ENCODE measurements at places on chromosomes 7 and 10.

GRCh38 chr7:69189406-69189805, 408.9 kb upstream of the AUTS2 start:
- no peak for DNase-seq

DNA sequence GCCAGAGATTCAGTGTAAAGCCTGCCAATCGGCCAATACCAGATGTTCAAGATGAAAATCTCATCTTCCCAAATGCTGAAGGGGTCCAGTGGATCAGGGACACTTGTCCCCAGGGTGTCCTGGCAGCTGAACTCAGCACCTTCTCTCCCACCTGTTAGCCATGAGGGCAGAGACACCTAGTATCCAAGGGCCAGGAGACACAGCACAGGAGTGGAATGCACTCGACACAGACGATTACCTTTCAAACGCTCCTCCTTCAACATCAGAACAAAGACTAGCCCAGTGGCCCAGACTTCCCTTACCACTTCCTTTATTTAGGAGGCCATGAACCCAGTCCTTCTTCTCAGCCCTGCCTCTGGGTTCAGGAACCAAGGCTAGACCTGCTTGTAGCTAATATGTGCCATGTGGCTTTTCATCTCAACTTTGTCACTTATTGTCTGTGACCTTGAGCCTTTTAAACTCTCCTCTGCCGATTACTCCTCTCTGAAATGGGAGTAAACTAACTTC, 180.3 kb upstream of the PLXNA4 start:
- no peak for DNase-seq

GRCh38 chr10:43071865-43072650, 4.8 kb upstream of the RET start:
- DNase-seq, result no peak

DNA sequence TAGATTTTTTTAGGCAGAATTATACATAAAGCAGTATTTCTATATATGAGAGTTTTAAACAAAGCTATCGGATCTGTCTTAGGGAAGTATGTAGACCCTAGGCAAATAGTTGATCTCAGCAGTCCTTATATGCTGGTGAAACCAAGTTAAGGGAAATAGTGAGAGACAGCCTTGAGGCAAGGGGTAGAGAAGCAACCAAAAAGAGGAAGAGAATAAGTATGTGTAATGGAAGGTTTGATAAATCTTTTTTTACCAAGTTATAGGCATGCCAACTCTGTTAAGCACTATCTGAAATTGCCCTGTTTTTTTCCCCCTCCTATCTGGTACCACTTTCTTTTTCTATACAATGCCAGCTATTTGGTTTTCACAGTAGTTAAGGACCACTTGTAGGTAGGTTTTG, 19.9 kb downstream of the SPAG6 start:
- DNase-seq, result no peak

GRCh38 chr10:125093199-125093973, 67.0 kb downstream of the CTBP2 start:
- DNase-seq, result no peak

DNA sequence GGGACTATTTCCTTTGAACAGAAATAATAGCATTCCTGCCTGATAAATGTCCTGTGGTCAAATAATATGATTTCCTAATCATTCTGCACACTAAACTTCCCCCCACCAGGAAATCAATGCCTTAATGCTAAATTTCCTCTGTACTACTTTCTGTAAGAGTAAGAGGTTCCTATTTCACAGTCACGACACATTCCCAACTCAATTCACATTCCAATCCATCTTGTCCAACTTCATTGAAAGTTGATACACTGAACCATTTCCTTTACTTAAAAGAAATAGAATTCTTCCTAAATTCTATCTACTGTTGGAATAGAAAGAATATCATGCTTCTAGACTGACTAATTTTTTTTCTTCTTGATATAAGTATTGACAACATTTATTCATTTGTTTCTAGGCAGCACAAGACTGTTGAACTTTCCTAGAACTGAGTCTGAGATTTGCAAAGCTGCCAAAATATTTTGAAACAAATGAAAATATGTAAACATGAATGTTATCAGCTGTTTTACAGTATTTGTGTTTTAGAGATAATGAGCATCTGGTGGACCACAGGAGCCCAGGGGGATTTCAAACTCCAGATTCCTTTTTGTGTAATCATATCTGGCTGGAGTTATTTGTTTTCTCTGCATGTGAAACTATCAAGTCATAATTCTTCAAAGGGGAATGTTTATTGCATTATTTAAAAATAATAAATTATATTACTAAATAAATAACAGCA, 121.5 kb downstream of the TPST1 start:
- DNase-seq, result no peak

- DNase-seq, result no peak
Measured at GRCh38 chr10:17984056-17984455, 32.3 kb downstream of the SLC39A12 start.

DNA sequence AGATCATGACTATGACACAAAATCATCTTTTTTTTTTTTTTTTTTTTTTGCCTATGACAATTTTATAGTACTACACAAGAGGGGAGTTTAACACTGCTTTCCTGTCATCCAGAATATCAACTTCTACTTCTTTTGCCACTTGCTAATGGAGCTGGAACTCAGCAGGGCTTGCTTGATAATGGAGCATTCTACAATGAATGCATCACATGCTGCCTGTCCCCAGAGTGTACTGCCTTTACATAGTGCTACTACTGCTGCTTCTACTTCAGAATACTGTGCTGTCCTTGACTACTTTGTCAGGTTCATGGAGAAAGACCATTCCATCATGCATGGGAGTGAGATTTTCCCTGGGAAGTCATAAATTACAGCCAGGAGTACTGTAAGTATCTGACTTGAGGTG, 338.6 kb upstream of the SEMA3A start:
- no peak for DNase-seq

- DNase-seq, result no peak
Measured at GRCh38 chr10:35559416-35559815, 45.7 kb upstream of the GJD4 start.

DNA sequence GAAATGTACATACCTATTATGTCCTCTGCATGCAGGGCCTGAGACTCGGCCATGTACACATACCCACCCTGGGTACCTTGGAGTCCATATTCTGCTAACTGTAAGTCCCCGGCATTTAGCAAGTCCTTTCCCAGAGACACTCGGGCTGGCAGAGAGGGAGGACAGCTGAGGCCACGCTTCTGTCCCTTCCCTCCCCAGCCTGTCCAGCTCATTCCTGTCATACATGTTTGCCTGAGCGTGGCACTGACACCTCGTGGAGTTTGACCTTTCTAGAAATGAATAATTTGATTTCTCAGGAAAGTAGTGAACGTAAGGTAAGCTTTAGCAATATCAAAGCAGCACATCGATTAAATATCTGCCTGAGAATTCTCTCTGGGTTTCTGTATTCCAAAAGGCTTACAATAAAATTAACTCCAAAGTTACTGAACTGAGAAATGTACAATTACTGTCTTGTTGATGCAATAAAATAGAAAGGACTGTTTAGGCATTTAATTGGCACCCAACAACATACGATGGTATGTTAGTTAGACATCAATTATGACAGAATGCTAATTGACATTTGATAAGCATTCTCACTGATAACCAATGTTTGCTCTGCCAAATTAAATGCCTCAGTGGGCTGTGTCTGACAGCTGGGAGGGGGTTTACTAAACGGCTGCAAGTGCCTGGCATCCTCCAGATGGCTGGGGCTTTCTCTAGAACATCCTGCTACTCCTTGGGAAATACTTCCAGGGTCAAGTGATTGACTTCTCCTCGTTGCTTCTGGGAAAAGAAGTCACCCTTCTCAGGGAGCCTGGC, 221.2 kb downstream of the CCSER2 start:
- no peak for DNase-seq

DNA sequence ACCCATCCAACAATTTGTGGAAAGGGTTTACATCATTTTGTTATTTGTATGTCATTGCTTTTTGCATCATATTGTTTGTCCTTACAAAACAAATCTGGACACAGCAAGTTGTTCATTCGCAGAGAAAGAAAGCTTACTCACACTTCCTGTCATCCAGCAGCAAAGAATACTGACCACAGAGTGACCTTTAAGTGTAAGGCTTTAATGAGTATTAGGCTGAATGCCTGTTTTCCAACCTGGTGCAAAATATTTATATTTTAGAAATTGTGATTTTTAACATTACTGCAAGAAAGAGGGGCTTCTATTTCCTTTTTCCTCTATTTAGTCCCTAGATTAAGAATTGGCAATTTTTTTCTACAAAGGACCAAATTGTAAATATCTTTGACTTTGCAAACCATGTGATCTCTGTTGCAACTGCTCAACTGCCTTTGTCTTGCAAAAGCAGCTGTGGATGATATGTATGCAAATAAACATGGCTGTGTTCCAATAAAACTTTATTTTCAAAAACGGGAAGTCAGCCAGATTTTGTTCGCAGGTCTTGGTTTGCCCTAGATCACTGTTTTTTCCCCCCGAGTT, 27.8 kb upstream of the ITGB1 start:
- DNase-seq, result no peak

GRCh38 chr7:37956791-37957190, 36.4 kb downstream of the EPDR1 start:
- no peak for DNase-seq

DNA sequence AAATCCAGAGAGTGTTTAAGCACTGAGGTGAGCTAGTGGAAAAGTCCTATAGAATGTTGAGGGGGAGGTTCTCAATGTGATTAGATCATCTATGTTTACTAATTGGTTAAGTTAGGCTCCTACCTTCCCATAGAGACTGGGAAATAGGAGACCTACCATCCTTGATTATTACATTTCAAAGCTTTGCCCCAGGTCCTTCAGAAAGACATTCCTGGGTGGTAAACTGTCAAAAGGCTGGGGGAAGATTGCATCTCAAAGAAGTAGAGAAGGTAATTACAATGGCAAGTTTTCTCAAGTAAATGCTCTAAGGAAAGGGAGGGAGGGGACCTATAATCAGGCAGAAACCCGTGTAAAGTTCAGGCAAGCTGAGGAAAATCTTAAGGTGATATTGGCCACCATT, 247.8 kb upstream of the SMIM30 start:
- no peak for DNase-seq

DNA sequence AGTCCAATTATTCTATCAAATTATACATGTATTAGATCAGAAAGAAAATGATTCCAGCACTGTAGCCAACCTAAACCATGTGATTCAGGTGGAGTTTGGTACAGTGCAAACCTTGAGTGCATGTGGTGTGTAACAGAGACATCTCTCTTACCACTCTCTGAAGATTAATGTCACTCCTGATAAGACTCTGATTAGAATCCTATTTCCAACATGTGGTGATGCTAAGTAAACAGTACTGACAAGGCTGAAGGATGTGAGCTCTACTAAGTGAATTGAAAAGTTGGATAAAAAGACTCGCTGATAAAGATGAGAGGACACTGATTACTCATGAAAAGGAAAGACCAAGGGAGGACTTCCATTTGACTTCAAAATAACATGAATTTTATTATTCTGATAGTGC, 232.0 kb downstream of the SDK1 start:
- no peak for DNase-seq

GRCh38 chr10:118926441-118926840, 103.1 kb upstream of the NANOS1 start:
- no peak for DNase-seq

- no peak for DNase-seq
Measured at GRCh38 chr10:2589196-2589595, 478.2 kb upstream of the PFKP start.

GRCh38 chr10:63553473-63553872, 32.3 kb downstream of the REEP3 start:
- DNase-seq, result no peak

DNA sequence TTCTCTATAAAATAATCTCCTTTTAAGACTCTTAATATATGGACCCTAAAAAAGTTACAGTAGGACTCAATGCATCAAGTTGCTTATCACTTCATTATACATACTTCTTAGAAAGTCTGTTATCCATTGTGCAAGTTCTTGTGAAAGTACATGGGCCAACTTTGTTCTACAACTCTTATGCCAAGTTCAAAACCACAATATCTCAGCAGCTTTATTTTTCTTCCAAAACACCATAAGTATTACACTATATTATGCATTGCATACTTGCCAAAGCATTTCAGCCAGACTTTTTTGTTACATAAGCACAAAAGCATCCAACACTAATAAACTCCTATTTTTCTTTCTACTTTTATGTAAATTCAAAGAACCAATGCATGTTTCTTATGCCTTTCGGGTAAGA, 94.4 kb downstream of the AHR start:
- no peak for DNase-seq

DNA sequence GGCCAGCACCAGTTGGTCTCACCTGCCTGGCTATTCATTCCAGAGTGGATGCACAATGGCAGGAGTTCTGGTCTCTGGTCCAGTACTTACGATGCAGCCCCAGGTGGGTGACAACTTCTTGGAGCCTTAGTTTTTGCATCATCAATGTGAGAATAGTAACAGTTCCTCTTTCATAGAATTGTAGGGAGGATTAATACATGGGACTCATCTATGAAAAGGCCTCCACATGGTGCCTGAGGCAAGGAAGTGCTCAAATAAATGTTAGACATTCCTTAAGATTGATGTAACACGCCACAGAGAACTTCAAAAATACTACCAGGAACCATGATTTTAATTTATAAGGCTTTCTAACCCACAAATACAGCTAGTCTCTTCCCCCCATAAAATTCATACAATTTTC, 120.1 kb upstream of the CHST15 start:
- DNase-seq, result no peak

- DNase-seq, result no peak
Measured at GRCh38 chr7:10940704-10941355, 32.8 kb upstream of the PHF14 start.

- DNase-seq, result no peak
Measured at GRCh38 chr7:132560825-132561529, 15.3 kb downstream of the PLXNA4 start.

DNA sequence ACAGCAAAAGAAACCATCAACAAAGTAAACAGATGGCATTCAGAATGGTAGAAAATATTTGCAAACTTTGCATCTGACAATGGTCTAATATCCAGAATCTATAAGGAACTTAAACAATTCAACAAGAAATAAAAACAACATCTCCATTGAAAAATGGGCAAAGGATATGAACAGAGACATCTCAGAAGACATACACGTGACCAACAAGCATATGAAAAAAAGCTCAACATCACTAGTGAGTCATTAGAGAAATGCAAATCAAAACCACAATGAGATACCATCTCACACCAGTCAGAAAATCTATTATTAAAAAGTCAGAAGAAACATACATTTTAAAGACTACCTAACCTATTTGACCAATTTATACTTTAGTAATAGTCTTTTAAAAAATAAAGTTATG, 571.3 kb upstream of the NRG3 start:
- DNase-seq, result no peak

Measured in stimulated activated CD4-positive, alpha-beta T cell treated with anti-CD3 and anti-CD28 coated beads, Interleukin-12 subunit alpha, Interleukin-12 subunit beta, amount 100 ng/mL, for 4 hours (primary cell).